ENCODE measurements at places on chromosomes 7 and 10.

- DNase-seq = no peak
Measured at GRCh38 chr10:4579844-4580243, 246.2 kb upstream of the AKR1E2 start.

- DNase-seq = no peak
Measured at GRCh38 chr7:157895520-157896375, 558.9 kb downstream of the DNAJB6 start.

DNA sequence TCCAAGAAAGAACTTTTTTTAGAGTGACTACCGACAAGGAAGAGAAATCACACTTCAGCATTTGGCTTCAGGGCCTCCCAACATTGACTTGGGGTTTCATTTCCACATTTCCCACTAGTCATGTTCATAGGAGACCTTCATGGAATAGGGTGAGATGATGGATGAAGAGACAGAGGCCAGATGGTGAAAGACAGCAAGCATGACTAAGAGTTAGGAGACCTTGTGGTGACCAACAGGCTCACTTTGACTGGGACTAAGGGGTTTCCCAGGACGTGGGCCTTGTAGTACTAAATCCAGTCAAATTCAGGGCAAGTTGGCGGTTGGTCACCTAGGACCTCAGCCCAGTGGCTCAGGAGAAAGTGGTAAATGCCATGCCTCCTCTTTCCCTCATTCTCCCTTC is 3.0 kb upstream of the GIMAP5 start:
- no peak for DNase-seq

DNA sequence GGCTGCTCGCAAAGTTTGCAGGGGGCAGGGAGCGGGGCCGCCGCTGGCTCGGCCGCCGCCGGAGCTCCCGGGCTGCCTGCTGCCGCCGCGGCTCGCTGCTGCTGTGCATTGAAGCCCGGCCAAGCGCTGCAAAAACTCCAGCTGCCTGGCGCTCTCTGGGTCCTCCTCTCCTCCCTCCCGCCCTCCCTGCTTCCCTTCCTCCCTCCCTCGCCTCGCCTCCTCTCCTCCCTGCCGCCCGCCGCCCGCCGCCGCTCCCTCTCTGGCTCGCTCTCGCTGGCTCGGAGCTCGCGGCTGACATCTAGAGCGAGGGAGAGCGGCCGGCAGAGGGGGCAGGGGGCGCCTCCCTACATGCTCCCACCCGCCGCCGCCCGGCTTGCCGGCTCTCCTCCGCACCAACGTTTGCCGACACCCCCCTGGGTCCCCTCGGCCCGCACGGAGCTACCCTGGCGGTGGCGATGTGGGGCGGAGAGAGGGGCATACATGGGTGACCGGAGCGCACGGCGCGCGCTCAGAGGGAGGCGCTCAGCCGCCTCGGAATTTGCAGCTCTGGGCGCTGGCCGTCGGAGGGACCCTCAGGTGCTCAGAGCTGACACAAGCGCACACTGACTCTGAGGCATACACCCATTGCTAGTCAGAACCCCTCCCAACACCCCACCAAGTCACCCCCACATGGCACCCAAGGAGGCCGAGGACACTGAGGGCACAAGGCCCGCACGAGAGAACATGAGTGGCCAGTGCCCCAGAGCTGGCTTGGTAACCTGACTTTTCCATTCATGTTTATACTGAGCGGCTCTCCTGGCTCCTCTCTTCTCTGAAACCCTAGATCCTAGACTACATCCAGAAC is 1.2 kb upstream of the PLXNA4 start:
- peak; percentile 36 for DNase-seq

DNA sequence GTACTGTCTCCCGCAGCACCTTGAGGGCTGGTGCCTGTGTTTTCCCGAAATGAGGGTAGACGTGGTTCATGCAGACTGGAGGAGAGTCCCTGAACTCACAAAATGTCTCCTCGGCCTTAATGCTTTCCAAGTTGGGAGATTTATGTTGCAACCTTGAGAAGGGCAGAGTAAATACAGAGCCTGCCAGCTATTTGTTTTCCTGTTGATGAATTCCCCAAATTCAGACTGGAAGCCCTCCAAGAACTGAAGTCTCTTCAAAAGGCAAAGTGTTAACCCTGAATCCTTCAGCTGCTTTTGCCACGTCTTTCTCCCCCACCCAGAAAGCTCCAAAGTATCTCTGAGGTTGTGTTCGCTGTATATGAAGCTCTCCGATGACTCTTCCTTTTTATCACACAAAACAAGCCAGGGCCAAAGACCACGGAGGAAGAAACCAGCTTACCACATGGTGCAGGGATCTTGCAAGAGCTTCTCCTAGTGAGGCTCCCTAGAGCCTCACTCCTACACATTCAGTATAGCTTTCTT is 254.7 kb upstream of the NFE2L3 start:
- DNase-seq = peak; percentile 24

DNA sequence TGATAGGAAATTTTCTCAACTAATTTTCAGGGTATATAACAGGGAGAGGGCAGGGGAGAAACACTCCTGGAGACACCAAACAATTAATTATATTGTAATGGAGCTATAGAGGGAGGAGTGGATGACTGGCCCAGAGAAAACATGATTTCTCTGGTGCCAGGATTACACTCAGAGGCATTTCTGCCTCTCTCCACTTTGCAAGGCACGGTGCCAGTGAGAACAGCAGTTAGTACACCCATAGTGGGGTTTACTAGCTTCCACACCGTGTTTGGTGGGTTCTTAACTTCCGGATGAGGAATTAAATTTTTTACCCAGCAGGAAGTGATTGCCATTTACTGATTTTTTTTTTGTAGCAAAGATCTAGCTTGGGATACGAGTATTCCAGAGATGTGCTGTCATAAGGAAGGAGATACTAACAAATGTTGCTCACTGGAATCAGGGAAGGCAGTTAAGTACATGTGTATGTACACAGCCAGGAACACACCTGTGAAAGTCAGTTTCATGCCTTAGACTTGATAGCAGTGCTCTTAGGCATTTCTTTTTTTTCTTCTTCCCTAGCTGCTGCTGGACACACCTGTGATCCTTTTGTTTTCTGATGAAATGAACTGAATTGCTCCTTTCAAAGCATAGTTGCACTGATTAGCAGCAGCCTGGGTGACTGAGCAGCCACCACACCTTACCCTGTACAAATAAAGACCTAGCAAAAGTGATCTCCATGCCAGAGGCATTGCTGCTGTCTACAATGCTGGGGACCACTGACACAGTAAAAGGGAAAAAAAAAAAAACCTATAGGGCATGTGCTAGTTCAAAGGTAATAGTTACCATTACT is 58.1 kb downstream of the POLL start:
- no peak for DNase-seq

- peak; percentile 53 for DNase-seq
Measured at GRCh38 chr10:89090756-89091445, 100.3 kb downstream of the FAS start.

DNA sequence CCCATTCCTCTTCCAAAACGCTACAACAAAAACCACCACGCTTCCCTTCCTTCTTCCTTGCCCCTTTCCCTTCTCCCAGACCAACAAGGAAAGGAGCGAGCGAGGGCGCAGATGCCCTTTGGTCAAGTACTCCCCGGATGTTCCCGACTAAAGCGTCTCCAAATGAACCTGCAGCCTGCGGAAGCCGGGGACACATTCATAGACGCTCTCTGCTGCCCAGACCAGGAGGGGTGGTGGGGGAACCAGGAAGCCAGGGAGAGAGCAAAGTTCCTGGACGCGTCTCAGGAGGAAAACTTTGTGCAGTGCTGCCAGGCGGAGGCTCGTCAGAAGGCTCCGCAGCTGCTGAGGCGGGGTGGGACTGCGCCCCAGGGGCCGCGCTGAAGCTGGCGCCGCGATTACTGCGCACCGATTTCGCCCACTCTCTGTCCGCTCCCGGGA is 754 bp downstream of the SEMA3D start:
- DNase-seq = peak; percentile 6

- DNase-seq = peak; percentile 47
Measured at GRCh38 chr10:101014966-101015581, 15.5 kb downstream of the LZTS2 start.

DNA sequence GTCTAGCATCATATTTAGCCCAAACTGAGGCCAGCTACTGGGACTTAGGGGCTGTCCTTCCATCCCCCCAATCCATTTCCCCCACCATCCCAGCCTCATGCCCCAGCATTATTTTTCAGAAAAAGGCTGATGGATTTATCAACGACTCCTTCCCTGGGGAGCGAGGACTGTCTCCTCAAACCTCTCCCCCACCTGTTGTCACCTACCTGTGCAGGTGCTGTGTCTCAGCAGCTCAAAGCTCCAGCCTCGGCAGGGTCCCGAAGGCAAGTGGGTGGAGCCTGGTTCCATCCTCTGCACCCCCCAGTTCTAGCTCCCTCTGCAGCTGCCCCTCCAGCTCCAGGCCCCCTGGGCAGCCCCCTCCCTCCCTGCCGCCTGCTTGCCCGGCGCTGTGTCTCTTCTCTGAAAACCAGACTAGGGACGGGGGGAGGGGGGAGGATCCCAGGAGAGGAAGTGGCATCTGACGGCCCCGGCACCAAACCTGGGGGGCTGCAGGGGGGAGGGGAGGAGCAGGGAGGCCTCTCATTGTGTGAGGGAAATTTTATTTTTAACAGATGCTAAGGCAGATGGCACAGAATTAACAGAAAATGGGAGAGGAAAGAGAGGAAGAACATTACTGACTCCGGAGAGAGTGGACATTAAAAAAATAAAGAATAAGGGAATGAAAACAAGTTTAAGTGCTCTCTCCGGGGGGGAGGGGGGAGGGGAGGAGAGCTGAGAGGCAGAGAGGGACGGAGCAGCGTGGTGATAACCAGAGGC is 61.7 kb upstream of the PAX2 start:
- no peak for DNase-seq

DNA sequence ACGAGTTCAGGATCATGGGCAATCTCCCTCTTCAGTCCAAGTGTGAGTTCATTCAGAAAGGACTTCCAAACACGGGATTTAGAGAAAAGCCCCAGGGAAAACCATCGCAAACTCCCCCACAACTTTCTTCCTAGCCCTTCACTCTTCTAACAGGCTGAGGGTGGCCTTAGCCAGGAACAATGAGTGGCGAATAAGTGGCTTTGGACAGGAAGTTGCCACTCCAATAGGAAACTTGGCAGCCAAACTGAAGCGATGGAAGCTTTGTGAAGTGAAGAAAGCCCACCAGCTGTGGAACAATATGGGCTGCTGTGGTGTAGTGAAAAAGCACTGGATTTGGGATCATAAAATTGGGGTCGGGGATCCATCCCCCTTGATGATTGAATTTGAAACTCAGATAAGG is 193.2 kb downstream of the TEX36 start:
- no peak for DNase-seq

- no peak for DNase-seq
Measured at GRCh38 chr7:5212633-5213285, 22.7 kb downstream of the WIPI2 start.

DNA sequence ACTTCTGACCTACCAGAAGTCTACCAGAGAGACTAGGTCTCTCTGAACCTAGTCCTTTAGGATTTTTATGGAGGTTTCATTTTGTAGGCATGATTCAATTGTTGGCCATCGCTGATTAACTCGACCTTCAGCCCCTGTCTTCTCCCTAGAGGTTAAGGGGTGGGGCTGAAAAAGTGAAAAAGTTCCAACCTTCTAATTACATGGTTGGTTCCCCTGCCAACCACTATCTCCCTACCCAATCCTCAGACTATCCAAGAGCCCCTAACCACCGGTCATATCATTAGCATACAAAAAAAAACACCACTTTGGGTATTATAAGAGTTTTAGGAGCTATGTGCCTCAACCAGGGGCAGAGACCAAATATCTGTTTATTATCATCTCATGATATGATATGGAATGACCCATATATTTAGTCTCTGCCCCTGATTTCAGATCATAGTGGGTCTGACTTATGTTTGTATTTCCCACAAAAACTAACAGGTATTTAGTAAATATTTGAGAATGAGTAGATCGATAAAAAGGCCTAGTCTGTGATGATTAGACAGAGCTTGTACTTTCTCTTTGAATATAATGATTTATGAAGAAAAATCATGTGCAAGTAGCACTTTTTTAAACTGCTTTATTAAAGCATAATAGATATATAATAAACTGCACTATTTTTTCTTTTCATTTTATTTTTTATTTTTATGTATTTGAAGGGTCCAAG is 35.8 kb downstream of the DNAJC9 start:
- no peak for DNase-seq

DNA sequence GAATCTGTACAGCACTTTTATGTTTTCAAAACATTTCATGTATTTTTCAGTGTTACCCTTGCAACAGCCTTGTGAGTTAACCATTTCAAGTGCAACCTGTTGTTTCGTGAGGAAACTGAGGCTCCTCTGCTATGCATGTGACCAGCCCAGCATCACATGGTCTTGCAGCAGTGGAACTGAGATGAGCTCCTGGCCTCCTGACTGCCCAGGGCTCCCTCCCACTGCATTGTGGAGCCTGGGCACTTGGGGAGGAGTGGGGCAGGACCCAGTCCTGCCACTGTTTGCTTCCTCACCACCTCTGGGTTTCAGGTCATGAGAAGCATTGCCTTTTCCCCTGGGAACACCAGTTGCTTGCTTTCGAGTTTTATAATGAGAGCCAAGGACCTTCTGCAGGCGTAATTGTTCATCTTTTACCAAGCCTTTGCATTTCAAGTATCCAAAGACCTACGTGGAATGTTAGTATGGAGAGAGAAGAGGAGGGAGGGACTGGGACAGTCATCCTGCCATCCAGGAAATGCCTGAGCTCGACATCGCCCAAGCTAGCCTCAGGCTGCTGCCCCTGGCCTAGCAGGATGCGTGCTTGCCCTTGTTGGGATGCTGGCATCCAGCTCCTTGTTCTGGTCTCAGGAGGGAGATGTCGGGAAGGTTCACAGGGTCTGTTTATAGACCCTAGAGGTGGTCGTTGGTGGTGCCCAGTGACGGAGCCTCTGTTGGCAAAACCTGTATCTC is 32.3 kb upstream of the BHLHA15 start:
- no peak for DNase-seq

- DNase-seq = no peak
Measured at GRCh38 chr10:3173171-3173878, 743 bp upstream of the PITRM1 start.

GRCh38 chr10:113158183-113158582 is 208.1 kb downstream of the TCF7L2 start:
- no peak for DNase-seq

- no peak for DNase-seq
Measured at GRCh38 chr7:105602325-105603305, 21.3 kb upstream of the EFCAB10 start.

DNA sequence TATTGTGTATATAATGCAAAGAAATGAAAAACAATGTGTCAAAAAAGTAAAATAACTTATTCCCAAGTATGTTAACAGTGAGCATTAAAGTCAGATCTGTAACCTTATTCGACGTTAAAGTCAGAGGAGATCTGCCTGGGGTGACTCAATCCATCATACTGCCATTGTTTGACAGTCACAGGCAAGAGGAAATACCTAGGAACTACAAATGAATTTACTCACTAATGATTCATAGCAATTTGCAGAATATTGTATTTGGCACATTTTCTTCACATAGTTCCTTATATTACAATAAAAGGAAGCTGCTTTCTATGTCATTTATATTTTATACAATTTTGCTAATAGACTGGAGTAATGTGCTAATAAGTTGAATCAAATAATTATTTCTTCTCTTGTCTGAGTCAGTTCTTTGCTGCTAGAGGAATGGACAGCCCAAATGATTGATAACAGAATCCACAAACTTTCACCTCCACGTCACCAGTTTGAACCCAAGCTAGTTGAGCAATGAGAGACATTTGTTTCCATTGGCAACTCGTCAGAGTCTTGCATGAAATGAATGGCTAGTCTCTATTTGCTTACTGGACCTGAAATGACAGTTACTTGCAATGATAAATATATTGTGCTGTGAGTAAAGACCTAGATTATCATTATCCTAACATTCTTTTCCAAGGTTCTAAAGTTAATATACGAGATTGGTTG is 48.5 kb upstream of the TMEM106B start:
- no peak for DNase-seq

Measured in hematopoietic multipotent progenitor cell treated with erythropoietin and hydrocortisone succinate and interleukin-3 and kit ligand, for 6 days (in vitro differentiated cells).